ENCODE measurements at places on chromosomes 4 and X.

GRCh38 chrX:63050225-63050624 lies 300.9 kb downstream of the SPIN4 start:
- no peak for DNase-seq

DNA sequence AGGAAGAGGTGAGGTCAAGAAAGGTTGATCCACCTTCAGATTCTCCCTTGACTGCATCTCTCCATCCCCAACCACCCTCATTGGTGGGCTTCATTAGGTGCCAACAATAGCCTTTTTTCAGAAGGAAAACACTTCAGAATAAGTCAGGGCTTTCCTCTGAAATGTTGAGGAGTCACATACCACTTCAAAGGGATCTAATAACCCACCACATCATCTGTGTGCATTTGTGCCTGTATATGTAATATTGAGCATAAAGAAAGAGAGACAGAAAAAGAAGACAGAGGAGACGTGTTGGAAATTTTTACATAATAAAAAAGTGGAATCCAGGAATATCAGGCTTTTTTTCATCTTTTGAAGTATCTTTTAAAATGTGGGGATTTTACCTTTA lies 209.1 kb upstream of the SLC7A11 start:
- DNase-seq: no peak

DNA sequence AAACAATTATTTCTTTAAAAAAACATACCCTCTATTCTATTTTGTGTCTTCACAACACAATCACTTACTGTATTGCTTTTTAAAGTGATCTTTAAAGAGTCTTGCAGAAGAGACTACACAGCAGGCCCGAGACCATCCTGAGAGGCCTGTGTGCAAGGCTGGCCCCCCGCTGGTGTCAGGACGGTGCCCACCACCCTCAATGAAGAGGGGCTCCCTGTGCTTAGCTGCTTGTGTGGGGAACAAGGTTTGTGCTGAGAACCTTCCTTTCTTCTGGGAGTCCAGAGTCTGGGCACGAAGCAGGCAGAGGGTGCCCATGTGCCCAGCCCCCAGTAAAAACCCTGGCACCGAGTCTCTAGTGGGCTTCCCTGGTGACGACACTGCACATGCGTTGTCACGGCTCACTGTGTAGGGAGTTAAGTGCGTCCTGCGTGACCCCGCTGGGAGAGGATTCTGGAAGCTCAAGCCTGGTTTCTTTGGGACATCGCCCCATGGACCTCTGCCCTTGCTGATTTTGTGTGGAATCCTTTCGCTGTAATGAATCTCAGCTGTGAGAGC lies 22.0 kb downstream of the RGS12 start:
- DNase-seq: no peak

DNA sequence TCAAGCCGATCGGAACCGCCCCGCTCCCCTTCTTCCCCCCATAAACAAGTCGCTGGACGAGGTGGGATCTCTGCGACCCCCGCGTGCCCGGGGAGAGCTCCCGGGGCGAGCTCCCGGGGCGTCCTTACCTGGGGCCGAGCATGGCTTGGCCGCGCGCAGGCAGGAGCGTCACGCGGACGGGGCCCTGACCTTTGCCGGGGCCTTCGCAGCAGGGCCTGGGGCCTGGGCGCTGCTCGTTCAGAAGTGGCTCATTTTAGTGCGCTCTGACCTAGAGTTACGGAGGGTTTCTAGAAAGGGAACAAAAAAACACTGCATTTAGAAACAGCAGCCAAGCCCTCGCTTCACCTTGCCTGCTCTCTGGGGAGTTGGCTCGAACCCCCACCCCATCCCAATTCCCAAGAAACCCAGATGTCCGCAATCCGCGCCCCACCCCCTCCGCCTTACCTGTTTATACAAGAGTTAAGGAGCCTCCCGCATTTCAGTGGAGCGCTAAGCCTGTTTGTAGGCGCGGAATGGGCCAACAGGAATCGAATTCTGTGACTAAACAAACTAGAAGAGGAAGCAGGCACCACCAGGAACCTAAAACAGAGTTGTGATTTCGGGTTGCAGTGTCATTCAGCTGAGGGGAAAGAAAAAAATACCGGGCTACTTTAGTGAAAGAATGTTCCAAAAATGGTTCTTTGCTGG lies 814 bp upstream of the RBM47 start:
- DNase-seq: no peak

- no peak for DNase-seq
Observed at GRCh38 chrX:30005813-30006212, 209.6 kb upstream of the MAGEB2 start.
